Activated CD8-positive, alpha-beta memory T cell treated with anti-CD3 and anti-CD28 coated beads for 4 hours (primary cell): ENCODE measurements at places on chromosomes 6 and 20.

DNA sequence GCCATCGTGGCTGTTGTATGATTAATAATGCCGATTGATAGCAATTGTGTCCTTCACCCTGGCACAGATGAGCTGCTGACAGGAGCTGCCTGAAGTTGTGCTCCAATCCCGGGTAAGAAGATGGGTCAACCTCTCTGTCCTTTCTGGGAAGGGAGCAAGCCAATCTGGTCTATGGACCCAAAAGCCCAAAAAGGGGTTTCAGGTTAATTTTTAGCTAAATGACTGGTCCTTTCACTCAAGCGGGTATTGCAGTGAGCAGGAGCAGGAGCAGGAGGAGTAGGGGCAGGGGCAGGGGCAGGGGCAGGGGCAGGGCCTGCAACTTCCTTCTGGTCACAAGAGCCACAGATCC lies 164.8 kb downstream of the TAF4 start:
- DNase-seq: no peak

GRCh38 chr6:152957796-152958195 lies 25.0 kb downstream of the FBXO5 start:
- no peak for DNase-seq

DNA sequence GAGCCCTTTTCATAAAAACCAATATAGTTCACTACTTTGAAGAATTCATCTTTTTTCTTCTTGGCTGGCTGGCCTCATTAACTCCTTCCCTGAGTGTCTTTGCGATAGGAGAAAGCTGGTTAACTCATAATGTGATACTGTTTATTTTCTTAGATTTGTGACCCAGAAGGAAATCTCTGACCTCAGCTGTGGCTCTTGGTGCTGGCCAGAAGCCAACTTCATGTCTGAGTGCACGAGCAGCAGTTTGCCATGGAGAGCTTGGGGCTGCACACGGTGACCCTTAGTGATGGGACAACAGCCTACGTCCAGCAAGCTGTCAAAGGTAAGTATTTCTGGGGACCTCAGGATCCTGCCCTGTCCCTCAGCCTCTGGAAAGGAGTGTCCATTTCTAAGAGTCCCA lies 16.7 kb upstream of the DEF6 start:
- DNase-seq: no peak

DNA sequence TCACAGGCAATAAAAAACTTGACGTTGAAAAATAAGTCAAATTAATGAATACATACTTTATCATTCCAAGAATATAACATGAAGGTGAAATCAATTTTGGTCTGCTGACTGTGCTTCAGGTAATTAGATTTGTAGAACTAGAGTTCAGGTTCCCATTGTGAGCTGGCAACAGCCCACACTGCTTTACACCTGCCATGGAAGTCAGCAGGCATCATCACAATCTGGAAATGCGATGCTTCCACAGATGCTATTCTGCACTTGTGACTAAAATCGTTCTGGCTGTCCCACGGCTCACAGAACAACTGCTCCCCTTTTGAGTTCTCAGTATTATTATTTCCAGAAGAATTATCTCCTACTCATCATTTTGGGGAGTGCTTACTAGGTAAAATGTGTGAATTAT lies 62.6 kb upstream of the THEMIS start:
- no peak for DNase-seq
